Stimulated activated CD4-positive, alpha-beta T cell treated with anti-CD3 and anti-CD28 coated beads, Interleukin-4, amount 100 ng/mL, for 4 hours (primary cell): ENCODE measurements at places on chromosomes 11 and 22.
A peak's percentile ranks its signal among the peaks of the same experiment; 100 is the strongest.

GRCh38 chr11:114166897-114167323 is 107.4 kb downstream of the ZBTB16 start:
- DNase-seq: no peak

DNA sequence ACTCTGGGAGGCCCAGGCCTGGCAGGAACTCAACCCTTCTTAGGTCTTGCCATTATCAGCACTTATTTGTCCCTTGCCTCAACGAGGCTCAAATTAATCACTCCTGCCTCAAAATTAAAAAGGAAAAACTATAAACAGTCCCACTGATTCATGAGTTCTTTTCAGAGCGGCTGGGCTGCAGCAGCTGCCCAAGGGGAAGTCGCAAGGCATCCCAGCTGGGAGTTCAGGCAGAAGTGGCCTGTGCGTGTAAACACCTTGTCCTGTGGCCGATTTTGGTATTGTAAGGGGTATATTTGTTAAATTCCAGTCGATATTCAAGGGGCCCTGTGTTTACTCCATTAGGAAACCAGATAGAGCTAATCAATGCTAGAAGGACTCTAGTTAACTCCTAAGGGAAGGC is 213.9 kb upstream of the CADM1 start:
- DNase-seq: no peak

DNA sequence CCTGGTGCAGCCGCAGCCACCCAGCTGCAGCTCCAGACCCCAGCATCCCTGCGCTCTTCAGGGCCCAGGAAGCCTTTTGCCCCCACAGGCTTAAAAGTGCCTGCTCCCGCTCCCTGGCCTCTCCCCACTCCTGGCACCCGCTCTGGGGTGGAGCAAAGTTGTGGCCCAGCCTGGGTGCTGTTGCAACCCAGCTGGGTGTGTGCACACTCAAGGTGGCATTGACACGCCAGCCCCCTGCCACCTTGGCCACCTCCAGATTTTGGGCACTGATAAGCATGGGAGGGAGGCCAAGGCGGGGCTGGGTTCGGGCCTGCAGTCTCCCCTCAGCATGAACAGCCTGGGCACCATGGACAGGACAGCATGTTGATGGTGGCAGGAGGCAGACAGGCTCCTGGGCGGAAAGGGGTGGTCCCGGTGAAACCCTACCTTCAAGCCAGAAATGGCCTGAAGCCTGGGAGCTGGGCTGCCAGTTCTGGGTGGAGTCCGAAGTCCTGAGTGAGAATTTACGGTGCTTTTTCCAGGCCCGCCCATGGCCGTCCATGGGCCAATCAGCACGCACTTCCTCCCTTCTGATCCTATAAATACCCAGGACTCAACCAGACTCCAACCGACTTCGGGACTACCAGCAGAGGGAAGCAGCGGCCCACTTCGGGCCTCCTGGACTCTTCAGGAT is 23.6 kb upstream of the RNASEH2C start:
- no peak for DNase-seq

DNA sequence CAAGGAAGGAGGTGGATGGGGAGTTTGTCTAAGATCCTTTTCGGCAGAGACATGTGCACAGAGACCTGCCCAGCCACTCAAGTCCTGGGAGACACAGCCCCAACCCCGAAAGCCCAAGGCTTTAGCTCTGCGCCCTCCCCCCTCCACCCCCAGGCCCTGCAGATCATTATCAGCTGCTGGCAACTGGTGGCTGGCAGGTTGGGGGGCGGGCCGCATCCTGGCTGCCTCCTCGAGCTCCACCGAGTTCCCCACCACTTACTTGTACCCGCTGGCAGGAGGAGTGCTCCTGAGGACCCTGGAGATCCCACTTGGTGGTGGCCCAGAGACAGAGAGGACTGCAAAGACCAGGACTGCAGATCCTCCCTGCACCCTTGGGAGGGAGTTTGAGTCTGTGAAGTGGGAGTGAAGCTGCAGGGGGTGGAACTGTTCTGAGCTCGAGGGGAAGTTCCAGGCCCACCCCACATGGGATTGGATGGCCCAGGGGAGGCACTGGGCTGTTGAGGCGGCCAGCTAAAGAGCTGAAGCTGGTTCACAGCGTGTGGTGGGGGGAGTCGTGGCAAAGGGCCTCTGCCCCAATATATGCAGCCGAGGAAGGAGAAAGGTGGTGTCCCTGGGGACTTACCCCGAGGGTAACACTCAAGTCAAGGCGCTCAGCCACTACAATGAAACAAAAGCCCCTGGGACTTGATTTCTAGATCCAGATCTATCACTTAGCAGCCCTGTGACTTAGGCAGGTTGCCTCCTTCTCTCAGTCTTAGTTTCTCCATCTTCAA is 19.9 kb upstream of the CCDC86 start:
- DNase-seq: no peak

- DNase-seq: no peak
Measured at GRCh38 chr22:46826438-46827135, 64.1 kb downstream of the TBC1D22A start.

DNA sequence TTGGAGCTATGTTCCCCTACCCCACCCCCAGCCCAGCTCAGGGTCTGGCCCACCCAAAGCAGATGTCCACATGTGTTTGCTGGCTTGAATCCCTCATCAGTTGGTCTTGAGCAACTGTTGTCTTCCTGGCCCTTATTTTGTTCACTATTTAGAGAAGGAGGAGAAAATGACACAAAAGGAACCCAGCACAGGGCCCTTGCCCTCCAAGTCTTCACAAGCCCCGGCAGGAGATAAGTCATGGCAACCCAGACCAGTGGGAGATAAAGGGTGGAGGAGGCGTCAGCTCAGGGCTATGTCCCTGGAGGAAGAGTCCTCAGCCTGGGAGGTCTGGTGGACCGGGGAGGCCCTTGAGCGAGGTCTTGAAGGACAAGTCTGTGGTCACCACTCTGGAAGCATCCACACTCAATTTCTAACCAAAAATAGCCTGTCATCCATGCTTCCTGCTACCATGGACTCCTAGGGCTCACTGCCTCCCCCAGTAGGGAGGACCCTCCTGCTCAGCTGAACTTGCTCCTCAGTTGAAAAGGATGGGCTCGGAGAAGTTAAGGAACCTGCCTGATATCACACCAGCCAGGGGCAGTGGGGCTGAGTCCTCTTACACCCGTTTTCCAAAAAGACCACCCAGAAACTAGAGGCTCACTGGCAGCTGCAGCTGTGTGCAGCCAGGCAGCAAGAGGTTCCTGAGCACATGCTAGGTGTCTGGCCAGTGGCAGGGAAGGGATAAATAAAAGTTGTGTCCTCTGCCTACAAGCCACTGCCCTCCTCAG is 1.8 kb upstream of the RAB3IL1 start:
- no peak for DNase-seq

- no peak for DNase-seq
Measured at GRCh38 chr11:64347193-64347867, 7.3 kb downstream of the CCDC88B start.

DNA sequence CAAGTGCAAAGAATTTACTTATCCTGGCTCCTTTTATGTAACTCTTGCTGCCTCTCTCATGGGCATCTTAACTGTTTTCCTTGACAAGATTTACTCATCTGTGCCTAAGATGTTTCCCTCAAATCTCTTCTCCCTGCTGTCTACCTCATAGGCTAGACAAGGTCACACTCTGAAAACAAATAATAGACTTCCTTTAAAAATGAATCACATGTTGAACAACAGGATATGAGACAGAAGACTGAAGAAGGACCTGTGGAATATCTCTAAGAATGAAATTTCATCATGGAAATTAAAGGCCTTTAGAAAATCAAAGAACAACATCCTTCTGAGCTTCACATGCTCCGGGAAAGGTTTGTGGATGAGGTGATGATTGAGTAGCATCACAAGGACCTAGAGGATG is 6.0 kb upstream of the SCGB2A2 start:
- no peak for DNase-seq

- no peak for DNase-seq
Measured at GRCh38 chr11:44383246-44383645, 73.3 kb upstream of the ALX4 start.

DNA sequence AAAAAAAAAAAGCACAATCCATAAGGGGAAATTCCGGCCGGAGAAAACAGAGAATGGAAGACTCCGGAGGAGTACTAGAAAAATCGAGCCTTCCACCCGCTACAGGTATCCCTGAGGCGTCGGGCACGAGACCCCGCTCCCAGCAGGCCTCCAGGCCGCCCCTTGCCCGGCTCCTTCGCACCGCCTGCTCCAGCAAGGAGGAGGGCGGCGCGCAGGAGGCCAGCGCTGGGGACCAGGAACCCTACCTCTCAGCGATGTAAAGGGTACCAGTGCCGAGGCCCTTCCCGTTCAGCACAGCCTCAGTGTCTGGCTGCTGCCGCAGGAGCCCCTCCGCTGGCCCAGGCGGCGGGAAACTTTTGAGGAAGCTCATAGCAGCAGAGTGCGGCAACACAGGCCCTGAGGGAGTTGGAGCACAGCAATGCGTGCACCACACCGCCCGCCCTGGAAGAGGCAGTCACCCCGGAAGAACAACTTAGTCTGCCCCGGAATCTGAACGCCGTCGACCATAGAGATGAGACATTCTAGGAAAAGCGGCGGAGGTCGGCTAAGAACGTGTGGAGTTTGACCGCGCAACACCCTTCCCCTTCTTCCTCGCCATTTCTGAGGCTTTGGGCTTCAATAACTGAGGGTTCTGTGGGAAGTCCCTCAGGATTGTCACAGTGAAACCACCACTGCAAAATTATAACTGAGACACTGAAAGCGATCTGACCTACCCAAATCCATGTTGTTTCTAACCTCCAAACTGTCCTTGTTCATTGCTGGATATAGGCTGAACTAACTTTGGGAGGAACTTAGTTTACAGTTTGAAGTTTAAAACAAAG is at the start of gene CLNS1A:
CLNS1A (minus strand) TSS at position 450 of the 821 bp plus-strand sequence; CDS start at position 370, 80 bp downstream.
- peak; percentile 78 for DNase-seq

GRCh38 chr11:95081412-95081811 is 8.2 kb upstream of the ENDOD1 start:
- DNase-seq: no peak

DNA sequence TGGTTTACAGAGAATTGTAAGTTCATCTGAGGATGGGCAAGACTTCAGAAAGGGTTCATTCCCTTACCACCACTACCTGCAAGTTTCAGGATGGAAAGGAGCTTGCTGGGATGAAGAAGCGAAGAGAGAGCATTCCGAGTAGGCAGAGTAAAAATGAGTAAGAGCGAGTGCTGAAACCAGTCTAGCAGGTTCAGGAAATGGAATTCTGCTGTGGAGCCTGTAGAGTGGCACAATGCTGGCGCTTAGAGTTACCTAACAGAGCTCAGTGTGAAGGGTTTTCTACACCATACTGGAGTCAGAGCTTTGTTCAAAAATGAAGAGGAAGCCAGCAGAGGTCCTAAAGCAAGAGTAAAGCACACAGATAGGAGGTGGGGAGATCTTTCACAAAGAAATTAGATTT is 179.2 kb upstream of the ZC3H12C start:
- no peak for DNase-seq

DNA sequence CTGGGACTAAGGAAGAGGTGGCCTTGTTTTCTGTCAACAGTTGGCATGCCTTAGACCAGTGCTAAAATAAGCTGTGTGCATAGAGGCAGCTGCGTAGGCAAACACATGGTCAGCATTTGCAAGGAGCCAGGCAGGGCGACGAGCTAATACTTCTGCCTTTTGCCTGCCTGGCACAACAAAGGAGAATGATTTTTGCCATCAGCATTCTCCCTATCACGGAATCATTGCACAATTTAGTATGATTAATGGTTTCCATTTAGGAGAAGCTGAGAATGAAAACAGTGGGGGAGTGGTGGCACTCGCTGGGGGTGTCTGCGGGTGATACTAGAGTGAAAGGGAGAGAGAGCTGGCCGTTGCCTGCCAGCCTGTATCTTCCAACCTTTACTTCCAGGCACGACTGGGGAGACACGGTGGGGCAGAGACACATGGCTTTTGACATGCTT is 336.0 kb downstream of the CADM1 start:
- DNase-seq: no peak

DNA sequence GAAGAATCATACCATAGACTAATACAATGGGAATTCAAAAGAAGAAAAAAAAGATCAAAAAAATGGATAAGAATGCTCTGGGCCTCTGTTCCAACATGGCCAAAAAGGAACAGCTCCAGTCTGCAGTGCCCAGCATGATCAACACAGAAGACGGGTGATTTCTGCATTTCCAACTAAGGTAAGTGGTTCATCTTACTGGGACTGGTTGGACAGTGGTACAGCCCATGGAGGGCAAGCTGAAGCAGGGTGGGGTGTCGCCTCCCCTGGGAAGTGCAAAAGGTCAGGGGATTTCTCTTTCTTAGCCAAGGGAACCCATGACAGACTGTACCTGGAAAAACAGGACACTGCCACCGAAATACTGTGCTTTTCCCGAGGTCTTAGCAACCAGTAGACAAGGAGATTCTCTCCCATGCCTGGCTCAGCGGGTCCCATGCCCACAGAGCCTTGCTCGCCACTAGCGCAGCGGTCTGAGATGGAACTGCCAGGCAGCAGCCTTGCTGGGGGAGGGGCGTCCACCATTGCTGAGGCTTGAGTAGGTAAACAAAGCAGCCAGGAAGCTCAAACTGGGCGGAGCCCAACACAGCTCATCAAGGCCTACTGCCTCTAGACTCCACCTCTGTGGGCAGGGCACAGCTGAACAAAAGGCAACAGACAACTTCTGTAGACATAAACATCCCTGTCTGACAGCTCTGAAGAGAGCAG is 428.4 kb downstream of the MN1 start:
- DNase-seq: no peak

DNA sequence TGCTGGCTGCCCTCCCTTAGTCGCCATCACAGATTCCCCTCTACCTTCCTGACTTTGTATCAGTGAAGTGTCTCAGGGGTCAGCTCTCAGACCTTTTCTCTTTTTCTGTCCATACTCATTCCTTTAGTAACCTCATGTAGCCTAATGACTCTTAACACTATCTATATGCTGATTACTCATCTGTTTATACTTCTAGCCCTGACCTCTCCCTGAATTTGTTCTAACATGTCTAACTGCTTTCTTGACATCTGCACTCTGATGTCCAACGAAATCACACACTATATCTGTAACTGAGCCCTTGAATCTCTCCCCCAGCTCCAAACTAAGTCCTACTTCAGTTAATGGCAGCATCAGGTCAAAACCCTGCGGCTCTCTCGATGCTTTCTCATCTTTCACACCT is 135.8 kb upstream of the TIMP3 start:
- no peak for DNase-seq

DNA sequence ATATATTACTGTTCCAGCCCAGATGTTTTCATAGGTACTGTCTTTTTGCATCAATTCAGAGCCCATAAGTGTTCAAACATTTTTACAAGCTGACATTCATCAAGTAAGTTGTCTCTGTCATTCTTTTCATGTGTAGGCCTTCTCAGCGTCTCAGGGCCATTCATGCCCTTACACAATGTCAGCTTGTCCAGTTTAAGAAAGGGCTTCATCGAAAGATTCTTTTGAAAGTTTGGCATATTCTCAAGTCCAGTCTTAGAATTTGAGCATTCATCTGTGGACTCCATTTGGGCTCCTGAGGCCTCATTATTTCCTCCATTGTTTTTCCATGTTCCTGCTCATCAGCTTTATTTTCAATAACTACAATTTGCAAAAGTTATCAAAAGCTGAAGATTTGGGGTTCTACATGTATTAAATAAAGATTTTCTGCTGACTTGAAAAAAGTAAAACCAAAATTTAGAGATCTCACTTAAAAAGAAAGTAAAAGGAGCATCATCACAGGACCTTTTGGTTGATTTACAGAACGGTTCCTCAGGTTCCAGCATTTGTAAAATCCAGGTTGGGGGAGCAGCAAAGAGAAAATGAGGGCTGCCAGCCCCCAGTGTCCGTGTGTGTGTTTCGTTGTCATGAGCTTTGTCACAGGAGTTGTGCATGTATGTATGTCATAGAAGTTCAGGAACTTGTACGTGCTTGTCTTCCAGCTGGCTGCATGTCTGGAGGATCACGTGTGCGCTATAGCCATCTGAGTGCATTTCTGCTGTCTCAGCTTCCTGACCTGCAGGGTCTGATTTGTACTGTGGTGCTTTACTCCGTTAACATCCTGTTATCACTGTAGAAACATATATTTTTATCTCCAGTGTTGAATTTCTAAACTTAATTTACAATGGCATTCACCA is 15.6 kb downstream of the MOV10L1 start:
- no peak for DNase-seq
